ENCODE measurements at places on chromosomes 4 and X.
A peak's percentile ranks its signal among the peaks of the same experiment; 100 is the strongest.

DNA sequence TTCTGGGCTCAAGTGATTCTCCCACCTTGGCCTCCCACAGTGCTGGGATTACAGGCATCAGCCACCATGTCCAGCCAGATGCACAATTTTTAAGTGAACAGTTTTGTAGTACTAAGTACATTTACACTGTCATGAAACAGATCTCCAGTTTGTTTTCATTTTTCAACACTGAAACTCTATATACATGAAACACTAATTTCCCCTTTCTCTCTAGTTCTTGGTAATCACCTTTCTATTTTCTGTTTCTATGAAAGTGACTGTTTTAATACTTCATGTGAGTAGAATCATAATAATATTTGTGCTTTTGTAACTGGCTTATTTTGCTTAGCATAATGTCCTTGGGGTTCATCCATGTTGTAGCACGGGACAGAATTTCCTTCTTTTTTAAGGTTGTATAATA, 237.4 kb downstream of the CAMK2D start:
- DNase-seq: no peak

- peak; percentile 82 for DNase-seq
Measured at GRCh38 chr4:113293043-113293560, 243.6 kb downstream of the ANK2 start.

DNA sequence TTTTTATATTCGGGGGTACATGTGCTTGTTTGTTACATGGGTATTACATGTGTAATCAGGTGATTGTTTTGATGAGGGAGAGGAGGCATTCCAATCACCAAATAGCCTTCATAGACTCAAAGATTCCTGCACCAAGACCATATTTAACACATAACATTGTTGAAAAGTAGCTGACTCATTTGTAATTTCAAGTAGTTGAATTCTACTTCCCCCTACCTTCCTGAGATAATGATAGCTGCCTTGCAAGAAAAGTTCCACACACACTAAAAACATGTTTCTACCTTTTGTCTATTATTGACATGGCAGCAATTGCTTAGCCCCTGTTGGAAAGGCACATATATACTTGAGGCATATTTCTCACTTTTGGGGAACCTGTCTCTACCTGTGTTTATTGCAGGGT, 16.1 kb downstream of the PGAM4 start:
- DNase-seq: no peak

DNA sequence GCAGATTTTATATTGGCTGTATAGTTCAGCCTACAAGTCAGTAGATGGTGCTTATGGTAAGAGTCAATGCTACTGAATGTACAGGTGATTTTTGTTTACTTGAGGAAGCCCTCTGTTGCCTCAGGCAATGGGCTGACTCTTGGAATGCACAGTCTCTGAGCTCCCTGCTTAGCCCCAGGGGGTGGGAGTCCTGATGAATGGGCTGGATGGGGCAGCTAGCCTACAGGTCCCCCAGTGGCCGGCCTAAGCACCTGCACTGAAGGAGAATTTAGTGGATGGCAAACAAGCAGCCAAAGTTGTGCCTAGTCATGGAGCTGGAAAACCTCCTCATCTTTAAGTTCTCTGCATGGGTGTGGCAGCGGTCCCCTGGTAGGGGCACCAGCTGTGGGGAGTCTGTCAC, 101.8 kb upstream of the CXorf51B start:
- DNase-seq: no peak
